ENCODE measurements at places on chromosomes 4 and X.
A peak's percentile ranks its signal among the peaks of the same experiment; 100 is the strongest.

- DNase-seq: no peak
Measured at GRCh38 chrX:11423362-11423818, 130.2 kb downstream of the AMELX start.

GRCh38 chr4:13956947-13957346 is 329.4 kb upstream of the BOD1L1 start:
- no peak for DNase-seq

GRCh38 chr4:60619531-60620305 is 580.4 kb upstream of the ADGRL3 start:
- DNase-seq: no peak

DNA sequence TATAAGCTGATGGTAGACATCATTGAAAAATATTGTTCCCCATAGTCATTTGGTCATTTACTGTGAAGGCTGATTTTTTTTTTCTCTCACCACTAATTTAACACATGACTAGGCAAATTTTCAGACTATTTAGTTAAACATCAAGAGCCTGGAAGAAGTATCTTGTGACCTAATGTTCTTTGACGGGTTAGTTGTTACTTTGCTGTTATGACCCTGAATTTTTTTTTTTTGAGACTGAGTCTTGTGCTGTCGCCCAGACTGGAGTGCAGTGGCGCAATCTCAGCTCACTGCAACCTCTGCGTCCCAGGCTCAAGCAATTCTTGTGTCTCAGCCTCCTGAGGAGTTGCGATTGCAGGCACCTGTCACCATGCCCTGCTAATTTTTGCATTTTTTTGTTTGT is 67.0 kb downstream of the HPF1 start:
- no peak for DNase-seq

DNA sequence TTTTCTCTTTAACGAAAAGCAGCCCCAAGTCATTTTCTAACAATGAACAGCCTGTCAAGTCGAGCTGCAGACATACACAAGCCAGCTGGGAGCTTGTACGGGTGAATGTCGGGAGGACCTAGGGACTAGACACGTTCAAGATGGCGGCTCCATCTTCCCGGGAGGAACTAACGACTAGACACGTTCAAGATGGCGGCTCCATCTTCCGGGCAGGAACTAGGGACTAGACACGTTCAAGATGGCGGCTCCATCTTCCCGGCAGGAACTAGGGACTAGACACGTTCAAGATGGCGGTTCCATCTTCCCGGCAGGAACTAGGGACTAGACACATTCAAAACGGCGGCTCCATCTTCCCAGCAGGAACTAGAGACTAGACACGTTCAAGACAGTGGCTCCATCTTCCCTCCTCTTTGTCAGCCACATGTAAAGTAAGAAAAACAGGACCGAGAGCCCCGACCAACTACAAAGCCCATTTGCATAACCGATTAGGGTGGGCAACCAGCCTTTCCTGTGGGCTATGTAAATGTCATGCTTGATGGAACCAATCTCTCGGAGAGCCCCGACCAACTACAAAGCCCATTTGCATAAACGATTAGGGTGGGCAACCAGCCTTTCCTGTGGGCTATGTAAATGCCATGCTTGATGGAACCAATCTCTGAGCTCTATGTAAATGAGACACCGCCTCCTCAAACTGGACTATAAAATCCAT is 175.5 kb downstream of the DHRSX start:
- no peak for DNase-seq

- DNase-seq: no peak
Measured at GRCh38 chr4:140095694-140096482, 58.1 kb downstream of the MAML3 start.

- no peak for DNase-seq
Measured at GRCh38 chr4:123580981-123581664, 184.5 kb downstream of the SPRY1 start.

DNA sequence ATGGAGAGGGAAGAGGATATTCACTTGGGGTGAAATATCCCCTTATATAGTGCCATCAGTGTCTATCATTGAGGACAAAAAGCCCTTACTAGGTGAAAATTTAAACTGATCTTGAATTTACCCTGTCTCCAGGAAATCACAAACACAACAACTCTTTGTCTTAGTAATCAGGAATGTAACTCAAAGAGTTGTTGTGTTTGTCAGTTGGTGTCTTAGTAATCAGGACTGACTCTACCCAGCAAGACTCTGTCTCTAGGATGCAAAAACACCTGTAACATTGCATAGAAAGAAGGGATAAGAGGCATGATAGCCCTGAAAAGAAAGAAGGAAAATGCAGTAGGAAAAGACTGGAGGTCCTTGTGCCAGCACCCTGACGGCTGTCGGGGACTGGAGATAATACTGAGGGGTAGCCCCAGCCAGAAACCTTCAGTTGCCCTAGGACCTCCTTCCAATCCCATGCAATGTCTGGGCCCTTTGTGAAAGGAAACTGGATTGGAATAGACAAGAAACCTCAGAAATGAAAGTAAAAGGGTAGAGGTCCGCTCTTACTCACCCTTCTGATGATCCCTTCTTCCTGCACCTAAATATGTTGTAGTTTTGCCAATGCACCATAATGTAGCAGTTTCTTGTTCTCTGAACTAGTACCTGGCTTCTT is 45.3 kb downstream of the HMGB2 start:
- no peak for DNase-seq

- no peak for DNase-seq
Measured at GRCh38 chr4:115803825-115804224, 690.4 kb upstream of the NDST4 start.

DNA sequence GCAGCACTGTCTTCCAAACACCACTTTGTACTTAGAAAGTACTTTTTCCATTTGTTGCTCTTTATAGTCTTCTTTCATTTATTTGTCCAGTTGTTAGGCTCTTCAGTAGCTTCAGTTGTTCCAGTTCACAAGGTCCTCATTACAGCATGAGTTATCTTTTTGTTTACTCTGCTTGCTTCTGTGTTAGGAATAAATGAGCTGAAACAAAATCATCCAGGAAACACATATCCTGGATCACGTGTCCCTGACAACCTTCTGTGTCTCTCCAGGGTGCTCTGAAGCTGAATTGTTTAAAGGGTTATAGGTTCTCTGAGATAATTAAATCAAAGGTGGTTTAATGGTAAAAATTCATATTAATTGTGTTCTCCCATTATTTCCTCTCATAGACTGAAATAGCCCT is 19.9 kb upstream of the KLHL8 start:
- DNase-seq: no peak

GRCh38 chr4:118683513-118683912 is 1.7 kb upstream of the METTL14 start:
- no peak for DNase-seq

GRCh38 chr4:34851411-34851810 is 1392.9 kb downstream of the ARAP2 start:
- no peak for DNase-seq

- no peak for DNase-seq
Measured at GRCh38 chr4:84808332-84808731, 158.2 kb downstream of the WDFY3 start.

GRCh38 chr4:156330436-156331031 is 376.9 kb upstream of the CTSO start:
- no peak for DNase-seq

DNA sequence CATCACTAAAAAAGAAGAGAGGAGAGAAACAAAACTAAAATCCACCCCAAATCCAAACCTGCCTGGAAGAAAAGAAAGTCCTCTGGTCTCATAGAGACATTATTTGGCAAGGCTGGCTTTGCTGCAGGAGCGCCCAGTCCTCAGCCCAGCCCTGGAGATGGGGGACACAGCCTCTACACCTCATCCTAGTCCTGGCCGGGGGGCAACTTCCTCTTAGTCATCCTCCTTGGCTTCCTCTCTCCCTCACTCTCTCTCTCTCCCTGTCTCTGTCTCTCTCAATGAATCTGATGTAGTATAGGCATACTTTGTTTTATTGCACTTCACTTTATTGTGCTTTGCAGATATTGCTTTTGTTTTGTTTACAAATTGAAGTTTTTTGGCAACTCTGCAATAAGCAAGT is 55.8 kb upstream of the MAGEB10 start:
- no peak for DNase-seq

DNA sequence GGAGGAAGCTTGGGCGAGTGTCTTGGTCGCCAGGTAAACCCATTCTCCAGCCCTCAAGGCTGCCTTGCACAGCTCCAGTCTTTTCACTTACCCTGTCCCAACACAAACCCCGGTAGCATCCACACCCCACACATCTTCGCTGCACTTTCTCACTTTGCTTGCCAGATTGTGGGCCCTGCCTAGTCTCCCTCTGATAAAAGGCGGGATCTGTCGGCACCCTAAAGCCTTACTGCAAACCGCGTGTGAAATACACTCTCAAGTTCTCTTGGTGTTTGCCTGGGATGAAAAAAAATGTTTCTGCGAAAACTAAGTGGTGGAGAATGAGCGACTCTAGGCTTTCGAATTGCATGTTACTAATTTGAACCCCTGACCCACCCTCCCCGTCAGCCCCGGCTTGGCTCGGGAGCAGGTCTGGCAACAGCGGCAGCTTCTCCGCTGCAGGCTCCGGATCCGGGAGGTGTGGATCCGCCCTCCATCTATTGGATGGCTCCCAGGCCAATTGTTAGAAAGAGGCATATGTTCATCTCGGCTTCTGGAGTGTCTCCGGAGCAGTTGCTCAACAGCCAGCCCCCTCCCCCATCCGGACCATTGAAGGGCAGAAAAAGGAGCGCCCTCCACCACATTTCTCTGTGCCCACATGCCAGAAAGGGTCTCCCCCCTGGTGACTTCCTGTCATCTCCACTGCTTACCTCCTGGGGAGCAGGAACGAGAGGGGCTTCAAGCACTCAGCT is 3.0 kb upstream of the CITED1 start:
- DNase-seq: no peak

DNA sequence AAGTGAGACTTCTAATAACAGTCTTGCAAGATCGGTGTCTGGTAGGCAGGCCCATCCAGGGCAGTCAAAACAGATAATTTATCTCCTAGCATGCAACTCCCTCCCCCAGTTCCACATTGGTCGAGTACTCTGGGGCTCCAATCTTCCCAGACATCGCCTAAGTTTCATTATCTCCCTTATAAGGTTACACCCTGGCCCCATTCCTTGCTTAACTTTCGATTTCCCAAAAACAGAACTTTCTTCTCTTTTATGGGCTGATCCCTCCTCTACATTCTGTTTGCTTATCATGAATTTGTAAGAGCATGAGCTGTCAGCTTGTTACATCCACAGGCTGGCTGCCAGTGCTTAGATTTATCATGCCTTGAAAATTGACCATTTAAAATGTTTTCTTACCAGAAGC is 471.3 kb downstream of the TECRL start:
- DNase-seq: no peak

DNA sequence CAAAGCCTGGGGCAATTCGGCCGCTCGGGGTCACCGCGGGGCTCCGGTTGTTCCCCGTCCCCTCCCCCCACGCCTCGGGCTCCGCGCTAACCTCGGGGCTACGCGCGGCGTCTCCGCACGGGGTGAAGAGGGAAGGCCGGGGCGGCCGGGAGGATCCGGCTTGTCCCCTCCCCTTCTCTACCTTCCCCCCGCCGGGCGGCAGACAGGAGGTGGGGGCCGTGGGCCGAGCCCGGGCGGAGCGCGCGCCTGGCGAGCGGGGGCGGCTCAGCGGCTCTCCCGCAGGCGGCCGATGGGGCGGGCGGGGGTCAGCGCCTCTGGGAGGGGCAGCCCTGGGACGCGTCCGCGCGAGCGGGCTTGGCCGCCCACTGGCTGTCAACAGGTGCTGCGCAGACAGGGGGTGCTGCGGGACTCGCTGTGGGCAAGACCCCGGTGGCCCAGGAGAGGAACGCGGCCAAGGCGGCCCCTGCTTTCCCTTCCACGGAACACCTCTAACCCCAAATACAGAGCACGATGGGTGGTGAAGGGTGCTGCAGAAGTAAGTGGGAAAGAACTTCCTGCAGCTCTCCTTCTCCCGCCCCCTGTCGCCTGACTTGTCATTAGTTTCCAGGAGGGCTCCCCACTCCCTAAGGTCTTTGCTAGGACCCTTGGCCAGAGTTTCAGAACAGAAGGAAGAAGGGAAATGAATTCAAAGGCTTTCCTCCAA is at the start of gene PDGFC:
Gene PDGFC (minus strand): TSS at position 124 of the 703 bp plus-strand sequence. CDS start 896 bp downstream, outside the sequence.
- peak; percentile 68 for DNase-seq

DNA sequence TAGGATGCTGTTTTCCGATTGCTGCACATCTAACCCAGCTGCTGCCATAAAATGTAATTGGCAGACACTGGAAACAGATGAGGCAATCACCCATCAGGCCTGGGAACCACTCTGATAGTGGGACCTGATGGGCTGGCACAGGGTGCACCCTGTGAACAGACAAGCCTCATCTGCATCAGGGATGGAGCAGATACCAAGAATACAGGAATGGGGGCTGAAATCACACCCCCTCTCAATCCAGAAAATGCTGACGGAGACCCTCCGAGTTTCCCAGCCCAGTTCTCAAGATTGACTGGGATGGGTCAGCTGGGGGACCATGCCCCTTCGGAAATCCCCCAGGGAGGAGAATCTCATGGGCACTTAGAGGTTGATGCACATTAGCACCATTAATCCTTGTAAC is 28.8 kb upstream of the PPP2R2C start:
- no peak for DNase-seq

GRCh38 chr4:76740866-76741662 is 156.9 kb downstream of the SOWAHB start:
- DNase-seq: no peak

GRCh38 chr4:40515037-40515397 is 114.6 kb downstream of the RBM47 start:
- DNase-seq: no peak

GRCh38 chrX:30643313-30643821 is 9.9 kb upstream of the GK start:
- no peak for DNase-seq

DNA sequence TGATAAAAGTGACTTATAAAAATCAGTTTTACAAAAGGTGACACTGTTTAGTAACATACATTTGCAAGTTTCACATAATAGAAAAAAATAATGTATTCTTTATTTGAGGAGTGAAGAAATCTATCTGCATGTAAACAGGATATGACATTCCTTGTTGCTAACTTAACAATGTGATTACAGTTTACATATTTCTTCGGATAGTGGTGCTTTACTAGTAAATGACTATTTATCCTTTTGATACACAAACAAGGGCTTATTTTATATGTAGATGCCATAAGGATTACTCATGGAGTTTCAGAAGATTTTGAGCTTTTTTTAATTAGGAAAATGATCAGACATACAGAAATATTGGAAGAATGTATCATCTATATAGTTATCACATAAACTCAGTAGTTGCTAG is 126.5 kb downstream of the SLIT2 start:
- DNase-seq: no peak

Data from RWPE2 (cell line).